Smooth muscle cell of the brain vasculature (primary cell): ENCODE measurements at places on chromosomes 7 and 10.

DNA sequence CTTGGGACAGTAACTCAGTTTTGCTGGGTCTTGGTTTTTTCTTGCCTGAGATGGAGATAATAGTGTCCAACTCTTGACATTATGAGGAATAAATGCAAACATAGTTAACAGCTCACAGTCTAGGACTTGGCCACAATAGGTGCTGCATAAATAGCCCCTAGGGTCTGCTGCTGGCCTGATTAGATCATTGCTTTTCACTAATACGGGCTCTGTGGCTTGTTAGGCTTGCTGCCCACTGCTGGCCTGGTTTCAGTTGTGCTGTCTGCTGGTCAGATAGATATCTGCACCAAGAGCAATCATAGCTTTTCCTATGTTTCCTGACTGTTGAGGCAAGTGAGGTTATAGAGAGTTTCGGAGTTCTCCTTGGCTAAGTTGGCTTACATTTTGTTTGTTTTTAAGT is 246.1 kb downstream of the DNAJB9 start:
- DNase-seq: no peak

GRCh38 chr7:127287133-127287532 is 34.4 kb upstream of the GRM8 start:
- DNase-seq: no peak

GRCh38 chr7:38323156-38323555 is 49.7 kb upstream of the TARP start:
- no peak for DNase-seq

DNA sequence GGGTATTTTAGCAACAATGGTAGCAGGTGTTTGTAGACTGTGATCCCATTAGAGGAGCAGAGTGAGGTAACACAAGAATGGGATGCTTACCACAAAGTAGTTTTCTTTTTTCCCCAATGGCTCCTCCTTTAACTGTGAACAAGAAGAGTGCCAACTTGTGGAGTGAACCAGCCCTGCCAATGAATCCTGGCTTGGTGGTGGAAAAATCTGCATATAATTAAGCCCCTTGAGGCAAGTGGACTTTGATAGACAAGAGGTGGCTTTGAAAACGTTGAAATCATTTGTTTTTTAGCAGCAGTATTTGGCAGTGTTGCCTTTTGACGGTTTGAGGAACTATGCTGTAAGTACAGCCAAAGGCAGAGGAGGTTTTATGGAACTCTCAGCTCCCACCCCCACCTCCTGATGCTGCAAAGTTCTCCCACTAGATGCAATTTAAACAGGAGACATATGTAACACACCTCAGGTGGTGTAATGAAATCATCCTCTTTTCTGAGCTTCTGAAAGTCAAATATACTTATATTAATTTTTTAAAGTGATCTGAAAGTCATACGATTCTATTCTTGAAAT is 295.6 kb downstream of the DPP6 start:
- DNase-seq: no peak

- DNase-seq: peak; percentile 2
These were observed 105.7 kb downstream of the HOXA1 start for GRCh38 chr7:26989897-26990670.

GRCh38 chr10:22245567-22245966 is 27.8 kb upstream of the EBLN1 start:
- DNase-seq: no peak

DNA sequence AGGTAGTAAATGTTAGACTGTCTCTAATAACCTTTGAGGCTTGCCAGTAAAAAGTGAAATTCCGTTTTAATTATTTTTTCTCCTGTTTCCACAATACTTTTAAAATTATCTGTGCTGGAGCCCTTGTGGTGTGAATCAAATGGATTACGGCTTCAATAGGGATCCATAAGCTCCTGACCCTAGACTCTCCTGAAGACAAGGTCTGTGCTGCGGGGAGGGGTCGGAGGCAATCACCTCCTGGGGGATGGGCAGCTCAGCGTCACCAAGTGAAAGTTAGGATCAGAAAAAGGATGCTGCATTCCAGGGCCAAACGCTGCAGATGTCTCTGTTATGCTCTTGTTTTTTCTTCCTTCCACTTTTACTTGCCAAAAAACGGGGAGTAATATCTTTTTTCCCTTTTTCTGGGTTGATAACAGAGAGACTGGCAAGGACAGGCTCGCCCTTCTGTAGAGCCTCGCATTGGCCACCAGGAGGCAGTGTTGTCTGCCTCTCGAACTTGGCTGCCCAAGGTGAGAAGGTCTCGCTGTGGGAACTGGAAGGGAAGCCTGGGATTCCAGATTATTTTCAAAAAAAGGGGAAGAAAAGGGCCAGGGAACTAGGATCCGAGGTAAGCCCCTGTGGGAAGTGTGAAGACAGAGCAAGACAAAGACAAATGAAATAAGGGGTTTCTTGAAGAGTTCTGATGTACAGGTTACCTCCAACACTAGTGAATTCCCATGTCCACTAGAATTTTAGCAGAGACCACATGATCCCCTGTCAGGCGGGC is 621.9 kb downstream of the ACTR3B start:
- no peak for DNase-seq

DNA sequence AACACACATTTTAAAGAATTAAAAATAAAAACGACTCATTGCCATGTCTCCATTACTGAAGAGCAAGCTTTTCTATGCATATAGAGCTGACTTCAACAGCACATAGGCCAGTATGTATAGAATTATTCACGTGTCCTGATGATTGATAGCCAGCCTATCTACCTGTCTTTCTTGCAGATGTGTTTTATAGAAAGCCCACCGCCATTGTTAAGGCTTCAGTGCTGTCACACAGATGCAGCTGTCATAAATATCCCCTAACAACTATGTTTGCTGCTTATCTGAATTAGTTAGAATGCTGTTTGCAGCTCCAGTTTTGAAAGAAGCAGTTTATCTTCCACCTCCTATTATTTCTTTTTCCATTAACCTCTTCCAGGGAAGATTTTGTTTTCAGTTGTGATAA is 235.9 kb downstream of the SLC25A13 start:
- DNase-seq: no peak

GRCh38 chr10:48317321-48317990 is 11.0 kb downstream of the MAPK8 start:
- no peak for DNase-seq

DNA sequence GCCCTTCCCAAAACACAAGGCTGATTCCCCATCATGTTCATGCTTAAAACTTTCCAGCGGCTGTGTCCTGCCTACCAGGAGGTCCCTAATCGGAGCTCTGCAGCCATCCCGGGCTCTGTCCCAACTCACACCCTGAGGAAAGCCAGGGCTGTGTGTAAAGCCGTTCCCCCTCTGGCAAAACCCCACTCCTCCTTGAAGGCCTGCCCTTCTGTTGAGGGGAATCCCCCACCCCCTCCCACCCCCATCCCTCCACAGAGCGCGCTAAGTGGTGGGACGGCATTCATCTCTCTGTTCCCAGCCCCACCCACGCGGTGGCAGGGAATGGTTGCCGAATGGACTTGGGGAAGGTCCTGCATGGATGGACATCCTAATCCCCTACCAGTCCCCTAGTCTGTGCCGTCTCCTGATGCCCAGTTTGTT is 667 bp upstream of the TMEM120A start:
- no peak for DNase-seq

GRCh38 chr7:3648276-3648675 is 347.2 kb downstream of the SDK1 start:
- no peak for DNase-seq

DNA sequence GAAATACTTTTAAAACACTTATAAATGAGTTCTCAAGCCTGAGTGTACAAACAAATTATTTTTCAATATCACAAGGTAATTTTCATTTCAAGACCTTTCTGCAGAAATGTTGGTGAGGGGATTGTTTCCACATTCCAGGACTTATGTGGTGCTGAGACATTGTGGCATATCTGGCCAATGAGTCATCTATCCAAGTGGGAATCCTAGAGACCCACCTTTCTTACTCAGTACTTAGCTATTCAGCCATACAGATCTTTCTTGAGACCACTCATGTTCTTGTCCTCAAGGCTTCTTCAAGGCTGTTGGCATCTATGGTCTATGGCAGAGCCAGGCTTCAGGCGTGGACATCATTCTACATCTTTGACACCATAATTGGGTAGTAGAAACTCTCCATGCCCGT is 225.4 kb downstream of the DKK1 start:
- DNase-seq: no peak

GRCh38 chr10:3525832-3526449 is 259.1 kb downstream of the KLF6 start:
- DNase-seq: peak; percentile 87

- DNase-seq: no peak
These were observed 46.2 kb downstream of the CELF2 start for GRCh38 chr10:11063856-11064255.

- DNase-seq: no peak
These were observed 191.8 kb downstream of the ADARB2 start for GRCh38 chr10:1545524-1545923.

GRCh38 chr7:18357691-18358090 is 137.9 kb upstream of the HDAC9 start:
- DNase-seq: no peak

DNA sequence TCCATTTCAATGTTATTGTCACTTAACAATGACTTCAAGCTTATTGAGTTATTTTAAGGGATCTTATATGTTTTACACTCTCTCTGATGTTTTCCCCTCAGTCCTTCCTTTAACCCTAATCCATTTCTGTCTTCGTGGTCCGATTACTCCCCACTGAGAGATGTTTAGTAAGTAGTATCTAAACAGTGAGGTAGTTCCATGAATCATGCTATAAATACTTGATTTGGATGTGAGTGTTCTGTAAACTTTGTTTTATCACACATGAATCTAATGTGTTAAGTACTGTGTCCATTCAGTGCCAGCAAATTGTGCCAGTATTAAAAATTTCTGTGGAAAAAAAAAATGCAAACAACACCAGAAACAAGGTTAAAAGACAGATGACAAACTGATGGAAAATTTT is 18.6 kb downstream of the RPP30 start:
- no peak for DNase-seq

- DNase-seq: no peak
These were observed 382.0 kb upstream of the ADARB2 start for GRCh38 chr10:2119316-2119715.

DNA sequence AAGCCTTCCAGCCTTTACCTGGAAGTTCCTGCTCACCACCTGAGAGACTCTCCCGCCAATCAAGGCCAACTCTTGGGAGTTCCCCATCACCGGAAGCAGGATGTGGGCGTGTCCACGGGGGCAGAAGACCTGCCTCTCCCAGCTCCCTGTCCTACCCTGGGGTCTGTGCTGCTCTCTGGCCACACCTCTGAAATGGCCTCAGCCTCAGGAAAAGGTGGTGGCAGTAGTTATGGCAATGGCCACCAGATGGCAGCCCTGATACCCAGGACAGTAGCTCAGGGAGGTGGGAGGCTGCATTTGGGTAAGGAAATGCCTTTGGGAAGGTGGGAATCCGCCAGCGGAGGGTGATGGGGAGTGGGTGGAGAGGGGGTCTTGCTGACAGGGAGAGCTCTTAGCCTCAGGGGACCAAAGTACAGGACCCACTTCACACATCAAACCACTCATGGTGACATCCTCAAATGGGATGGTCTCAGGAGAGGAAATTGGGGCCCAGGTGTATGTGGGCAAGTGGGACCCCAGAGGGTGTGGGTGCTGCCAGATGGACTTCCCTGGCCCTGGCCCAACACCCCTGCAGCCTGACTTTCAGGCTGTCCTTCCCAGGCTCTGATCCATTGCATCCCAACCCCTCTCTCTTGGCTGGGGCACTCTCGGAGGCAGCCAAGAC is 33.9 kb downstream of the KAZALD1 start:
- DNase-seq: peak; percentile 13

DNA sequence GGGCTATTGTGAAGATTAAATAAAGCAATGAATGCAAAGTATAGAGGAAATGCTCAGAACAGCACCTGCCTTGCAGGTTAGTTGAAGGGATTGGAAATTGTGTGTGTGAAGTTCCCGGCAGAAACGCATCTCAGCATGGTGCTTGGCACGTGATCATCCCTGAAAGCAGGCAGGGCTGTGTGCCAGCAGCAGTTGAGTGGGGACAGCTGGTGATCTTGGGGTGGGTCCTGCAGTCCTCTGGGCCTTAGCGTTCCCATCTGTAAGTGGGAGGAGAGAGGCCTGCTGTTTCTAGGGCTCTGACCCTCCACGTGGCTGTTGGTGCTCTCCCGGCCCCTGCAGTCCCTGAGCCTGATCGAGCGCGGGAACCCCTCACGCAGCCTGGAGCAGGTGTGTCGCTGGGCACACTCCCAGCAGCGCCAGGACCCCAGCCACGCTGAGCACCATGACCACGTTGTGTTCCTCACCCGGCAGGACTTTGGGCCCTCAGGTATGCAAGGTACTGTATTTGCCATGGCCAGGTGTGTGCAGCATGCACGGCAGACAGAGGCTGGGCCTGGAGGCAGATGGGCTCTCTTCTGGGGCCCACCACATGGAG is 55.3 kb downstream of the TBATA start:
- no peak for DNase-seq

GRCh38 chr10:22690614-22691431 is 23.6 kb downstream of the PIP4K2A start:
- DNase-seq: no peak

GRCh38 chr10:95503526-95503925 is 57.6 kb downstream of the SORBS1 start:
- no peak for DNase-seq

DNA sequence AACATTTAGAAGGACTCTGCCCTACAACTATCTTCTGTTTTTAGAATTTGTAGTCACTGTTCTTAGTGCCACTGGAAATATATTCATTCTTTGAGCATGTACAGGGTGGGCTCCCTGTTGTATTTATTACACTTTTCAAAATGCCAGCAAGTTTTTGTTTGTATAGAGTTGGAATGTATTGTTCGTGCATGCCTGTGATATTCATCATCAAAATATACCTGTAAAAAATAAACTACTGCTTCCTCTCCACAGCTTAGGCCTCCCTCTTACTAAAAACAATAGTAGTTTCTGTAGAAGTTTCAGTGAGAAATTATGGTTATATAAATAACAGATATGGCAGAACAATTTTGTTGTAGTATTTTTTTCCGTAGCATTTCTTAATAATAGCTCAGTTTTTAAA is 61.6 kb downstream of the NHLRC2 start:
- no peak for DNase-seq
